ENCODE measurements at places on chromosomes 2 and 18. TPM values are rescaled to one million over a fixed set of nuclear protein-coding genes. Genes with fewer than 3 reads are reported as not detected.

The MC5R gene
- total RNA-seq: not detected

- no peak for DNase-seq
These were observed 99.4 kb upstream of the ARL5A start for GRCh38 chr2:151927501-151928221.

The TTR gene
- 1.2 TPM for total RNA-seq

GRCh38 chr2:64787019-64787365 lies 133.3 kb upstream of the SERTAD2 start:
- no peak for DNase-seq

GRCh38 chr2:241218131-241219029 lies 29.9 kb downstream of the ANO7 start:
- no peak for DNase-seq

GRCh38 chr2:60567919-60568768 lies 14.7 kb upstream of the BCL11A start:
- DNase-seq: no peak

- DNase-seq: no peak
These were observed 5.5 kb downstream of the MSGN1 start for GRCh38 chr2:17821535-17822444.

DNA sequence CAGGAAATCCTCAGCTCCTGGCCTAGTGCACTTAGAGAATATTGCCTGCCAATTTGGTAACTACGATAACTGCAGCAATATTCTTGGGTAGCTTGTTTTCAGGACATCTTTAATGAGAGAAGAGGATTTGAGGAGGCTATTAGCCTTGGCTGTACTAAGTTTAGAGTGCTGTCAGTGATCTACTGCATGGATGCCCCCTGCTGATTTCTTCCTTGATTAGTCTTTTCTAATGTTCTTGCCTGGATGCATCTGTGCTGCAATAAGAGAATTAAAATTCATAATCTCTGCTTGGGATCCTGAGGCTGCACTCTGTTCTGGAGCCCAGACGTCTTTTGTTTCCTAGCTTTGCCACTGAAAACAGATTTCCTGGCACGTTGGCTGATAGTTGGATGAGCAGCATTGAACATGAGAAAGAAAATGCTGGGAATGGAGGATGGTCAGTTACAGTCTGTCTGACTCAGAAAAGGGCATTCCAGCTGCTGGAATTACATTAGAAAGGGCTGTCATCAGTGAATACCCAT lies 115.4 kb downstream of the CCDC85A start:
- DNase-seq: no peak

The ACYP2 gene
- 9.4 TPM for total RNA-seq

- DNase-seq: no peak
These were observed 172.2 kb upstream of the MYO3B start for GRCh38 chr2:170005702-170006101.

DNA sequence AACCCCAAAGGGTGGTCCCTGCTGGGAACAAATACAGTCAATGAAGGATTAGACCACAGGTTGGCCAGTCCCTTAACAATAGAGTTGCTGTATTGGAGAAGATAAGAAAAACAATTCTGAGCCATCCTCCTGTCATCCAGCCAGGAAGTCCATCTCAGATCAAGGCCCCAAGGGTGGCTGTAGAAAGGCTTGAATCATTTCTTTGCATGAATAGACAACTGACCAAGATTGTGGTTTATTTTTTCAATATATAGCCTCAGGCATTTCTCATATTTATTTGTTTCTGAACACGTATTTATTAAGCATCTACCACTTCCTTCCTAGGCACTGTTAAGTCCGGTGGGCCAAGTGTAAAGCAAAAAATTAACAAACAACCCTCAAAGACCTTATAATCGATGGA lies 274.4 kb upstream of the SLC14A2 start:
- DNase-seq: no peak

The CRYGC gene
- not detected for total RNA-seq

The PIKFYVE gene
- total RNA-seq: 21.8 TPM

DNA sequence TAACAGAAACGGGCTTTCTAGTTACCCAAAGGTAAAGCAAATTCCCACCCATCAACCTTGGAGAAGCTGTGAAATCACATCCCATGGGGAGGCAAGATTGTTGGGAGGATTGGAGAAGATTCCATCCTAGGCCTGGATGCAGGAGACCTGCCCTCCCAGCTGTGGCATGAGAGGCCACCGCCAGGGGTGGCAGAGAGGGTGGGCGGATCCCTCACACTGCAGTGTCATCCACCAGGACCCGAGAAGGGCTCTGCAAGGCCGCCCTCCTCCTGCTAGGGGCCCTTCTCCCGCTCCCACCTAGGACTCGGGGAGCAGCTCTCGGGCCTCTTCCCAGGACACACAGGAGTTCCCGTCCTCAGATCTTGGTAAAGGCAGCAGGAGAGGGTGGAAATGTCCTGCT lies 15.5 kb upstream of the ATG16L1 start:
- DNase-seq: no peak

- DNase-seq: no peak
These were observed 34.2 kb downstream of the TMEM17 start for GRCh38 chr2:62471816-62472215.

GRCh38 chr2:175743011-175743410 lies 259.1 kb downstream of the LNPK start:
- no peak for DNase-seq

DNA sequence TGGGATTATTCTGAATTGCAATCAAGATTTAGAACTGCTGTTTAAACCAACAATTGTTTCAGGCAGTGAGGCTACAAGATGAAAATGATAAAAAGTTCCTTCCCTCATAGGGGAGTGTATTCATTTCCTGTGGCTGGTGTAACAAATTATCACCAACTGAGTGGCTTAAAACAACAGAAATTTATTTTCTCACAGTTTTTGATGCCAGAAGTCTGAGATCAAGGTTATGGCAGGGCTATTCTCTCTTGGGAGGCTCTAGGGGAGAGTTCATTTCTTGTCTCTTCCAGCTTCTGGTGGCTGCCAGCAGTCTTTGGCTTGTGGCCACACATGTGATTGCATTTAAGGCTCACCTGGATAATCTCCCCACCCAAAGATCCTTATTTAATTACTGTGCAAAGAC lies 290.5 kb upstream of the ZSWIM2 start:
- DNase-seq: no peak

DNA sequence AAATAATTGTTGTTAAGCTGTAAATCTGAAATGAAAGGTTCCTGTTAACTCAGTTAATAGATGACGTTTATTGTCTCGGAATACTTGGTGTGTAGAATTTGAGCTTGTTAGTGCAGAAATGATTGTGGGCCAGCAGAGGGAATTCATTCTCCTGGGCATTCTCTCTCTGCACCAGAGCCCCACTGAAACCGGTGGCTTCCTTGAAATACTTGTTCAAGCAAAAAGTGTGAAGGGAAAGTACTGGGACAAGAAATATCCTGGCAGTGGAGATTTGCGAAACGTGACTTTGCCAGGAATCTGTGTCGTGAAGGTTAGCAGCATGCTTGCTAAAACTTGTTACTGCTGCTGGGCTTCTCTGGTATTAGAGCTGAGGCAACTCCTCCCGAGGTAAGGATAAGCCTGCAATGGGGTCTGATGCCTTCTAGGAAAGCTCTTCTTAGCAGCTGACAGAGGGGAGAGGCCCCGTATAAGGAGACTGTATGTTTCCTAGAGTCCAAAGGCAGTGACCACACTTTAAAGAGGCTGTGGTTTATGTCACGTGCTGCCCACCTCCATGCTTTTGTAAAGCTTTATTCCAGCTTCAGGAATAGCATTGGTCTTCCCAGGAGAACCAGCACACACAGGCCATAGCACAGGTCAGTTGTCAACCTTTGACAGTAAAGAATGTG lies 2.0 kb downstream of the ITGA6 start:
- DNase-seq: no peak
